ENCODE measurements at places on chromosomes 7 and 10.

GRCh38 chr7:145488816-145489215, 627.8 kb upstream of the CNTNAP2 start:
- DNase-seq = no peak

GRCh38 chr7:40527723-40528122, 392.9 kb downstream of the SUGCT start:
- no peak for DNase-seq

DNA sequence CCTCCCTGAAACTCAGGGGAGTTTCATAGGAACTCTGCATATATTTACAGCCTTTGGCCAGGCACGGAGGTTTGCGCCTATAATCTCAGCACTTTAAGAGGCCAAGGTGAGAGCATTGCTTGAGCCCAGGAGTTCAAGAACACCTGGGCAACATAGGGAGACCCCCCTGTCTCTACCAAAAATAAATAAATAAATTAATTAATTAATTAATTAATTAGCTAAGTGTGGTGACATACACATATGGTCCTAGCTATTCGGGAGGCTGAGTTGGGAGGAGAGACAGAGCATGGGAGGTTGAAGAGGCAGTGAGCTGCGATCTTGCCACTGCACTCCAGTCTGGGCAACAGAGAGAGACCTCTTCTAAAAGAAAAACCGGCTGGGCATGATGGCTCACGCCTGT, 9.4 kb upstream of the LEP start:
- DNase-seq = no peak

DNA sequence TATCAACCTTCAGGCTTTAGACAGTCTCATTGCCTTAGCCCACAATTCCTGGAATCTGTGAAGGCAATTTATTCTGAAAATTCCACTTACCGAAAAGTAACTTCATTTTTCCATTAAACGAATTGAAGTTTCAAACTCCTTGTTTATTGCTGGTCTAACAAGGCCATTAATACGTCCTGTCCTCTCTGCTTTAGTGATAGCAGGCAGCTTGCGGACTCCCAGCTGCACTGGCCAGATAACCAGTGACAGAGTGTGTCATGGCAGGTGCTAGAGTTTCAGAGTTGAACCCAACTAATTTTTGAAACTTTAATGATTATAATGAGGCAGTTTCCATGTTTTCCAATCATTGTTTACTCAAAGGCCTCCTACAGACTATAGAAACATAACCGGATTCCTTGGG, 31.1 kb downstream of the LOXL4 start:
- no peak for DNase-seq

GRCh38 chr10:51121861-51122260, 47.6 kb downstream of the PRKG1 start:
- no peak for DNase-seq

DNA sequence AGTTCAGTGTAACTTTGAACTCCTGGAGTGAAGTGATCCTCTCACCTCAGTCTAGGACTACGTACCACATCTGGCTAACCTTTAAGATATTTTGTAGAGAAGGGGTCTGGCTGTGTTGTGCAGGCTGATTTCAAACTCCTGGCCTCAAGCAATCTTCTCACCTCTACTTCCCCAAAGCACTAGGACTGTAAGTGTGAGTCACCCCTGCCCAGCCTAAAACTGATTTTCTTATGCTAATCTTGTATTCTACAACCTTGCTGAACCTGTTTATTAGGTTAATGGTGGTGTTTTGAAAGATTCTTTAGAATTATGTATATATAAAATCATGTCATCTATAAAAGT, 58.0 kb downstream of the LCOR start:
- no peak for DNase-seq

DNA sequence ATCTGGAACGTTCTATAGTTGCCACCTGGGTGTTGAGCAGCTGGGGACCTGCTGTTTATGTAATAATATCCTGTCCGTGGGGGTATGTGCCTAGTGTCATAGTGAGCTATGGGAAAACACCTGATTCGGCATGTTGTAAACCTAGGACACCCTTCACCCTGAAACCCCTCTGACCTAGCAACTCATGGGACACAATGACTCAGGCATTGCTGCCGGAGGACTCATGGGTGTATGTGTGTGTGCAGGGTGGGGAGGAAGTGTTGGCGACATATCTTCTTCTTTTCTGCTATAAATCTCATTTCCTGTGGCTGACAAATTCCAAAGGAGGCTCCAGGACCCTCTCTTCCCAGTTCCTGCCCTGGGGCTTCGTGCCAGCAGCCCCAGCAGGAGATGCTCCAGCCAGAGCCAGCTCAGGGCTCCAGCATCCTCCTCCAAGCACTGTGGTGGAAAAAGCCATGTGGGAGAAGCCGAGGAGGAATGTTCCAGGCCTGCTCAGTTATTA, 77.0 kb upstream of the PODXL start:
- DNase-seq = peak; percentile 9

DNA sequence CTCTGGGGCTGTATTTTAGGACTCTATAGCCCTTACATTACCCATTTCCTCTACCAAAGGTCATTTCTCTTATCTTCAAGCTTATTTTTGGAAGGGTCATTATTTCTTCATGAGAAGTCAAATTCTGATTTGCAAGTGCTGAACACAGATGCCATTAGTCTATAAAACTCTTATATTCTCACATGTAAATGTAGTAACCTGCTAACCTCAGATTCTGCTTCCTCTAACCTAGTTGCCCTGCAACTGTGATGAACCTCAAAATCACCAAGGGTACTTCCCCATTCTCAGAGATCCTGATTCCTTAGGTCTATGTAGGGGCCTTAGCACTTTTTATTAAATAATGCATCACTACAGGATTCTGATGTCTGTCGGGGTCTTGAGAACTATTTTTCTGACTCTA, 6.3 kb downstream of the FAS start:
- no peak for DNase-seq

DNA sequence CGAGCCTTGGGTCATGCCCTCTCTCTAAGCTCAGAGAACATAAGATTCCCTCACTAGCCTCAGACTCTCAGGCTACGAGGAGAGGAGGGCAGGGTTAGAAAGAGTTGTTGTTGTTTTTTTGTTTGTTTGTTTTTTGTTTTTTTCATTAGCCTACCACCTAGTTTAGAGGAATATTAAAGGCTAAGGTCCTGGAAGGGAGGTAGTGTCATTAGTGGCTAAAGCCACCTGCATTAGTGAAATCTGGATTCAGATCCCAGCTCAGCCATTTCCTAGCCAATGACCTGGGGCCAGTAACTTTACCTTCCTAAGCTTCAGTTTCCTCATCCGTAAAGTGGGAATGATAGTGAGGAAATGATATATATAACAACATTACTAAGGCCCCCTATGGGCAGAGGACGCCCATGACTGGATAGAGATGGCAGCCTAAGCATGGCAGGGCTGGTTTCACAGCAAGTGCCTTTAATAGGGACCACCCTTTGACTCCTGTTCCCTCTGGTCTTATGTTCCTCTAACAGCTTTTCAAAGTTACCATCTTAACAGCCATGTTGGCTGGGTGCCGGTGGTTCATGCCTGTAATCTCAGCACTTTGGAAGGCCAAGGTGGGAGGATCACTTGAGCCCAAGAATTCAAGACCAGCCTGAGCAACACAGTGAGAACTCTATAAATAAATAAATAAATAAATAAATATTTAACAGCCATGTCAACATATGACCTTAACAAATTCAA, 5.1 kb downstream of the DDIT4 start:
- no peak for DNase-seq

- DNase-seq = no peak
Measured at GRCh38 chr10:114323023-114323422, 81.3 kb downstream of the AFAP1L2 start.

- no peak for DNase-seq
Measured at GRCh38 chr7:28592861-28593260, 180.5 kb downstream of the CREB5 start.

DNA sequence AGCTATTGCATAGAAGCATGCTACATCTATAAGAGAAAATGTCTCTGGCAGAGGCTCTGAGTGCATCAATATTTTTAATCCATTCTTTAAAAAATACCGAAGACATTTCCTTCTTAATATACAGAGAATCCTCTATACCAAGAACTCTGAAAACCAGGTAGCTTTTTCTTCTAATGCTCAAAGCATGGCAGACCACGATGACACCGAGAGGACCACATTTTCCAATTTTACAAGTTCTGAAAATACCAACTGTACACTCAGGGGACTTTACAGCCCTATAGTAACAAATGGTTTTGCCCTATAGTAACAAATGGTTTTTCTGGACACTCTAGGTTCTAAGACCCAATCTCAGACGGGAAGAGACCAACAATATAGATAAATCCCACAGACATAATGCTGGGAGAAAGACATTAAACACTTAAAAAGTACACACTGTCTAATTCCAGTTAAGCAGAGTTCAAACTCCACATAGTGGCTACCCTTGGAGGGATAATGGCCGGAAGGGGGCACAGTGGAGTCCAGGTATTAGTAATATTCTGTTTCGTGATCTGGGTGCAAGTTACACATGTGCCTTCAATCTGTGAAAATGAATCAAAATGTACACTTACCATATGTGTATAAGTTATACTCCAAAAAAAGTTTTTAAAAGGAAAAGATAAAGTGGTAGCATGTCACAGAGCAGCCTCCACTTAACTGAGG, 26.2 kb downstream of the CCDC6 start:
- no peak for DNase-seq

- no peak for DNase-seq
Measured at GRCh38 chr10:71070741-71071140, 141.6 kb upstream of the UNC5B start.

DNA sequence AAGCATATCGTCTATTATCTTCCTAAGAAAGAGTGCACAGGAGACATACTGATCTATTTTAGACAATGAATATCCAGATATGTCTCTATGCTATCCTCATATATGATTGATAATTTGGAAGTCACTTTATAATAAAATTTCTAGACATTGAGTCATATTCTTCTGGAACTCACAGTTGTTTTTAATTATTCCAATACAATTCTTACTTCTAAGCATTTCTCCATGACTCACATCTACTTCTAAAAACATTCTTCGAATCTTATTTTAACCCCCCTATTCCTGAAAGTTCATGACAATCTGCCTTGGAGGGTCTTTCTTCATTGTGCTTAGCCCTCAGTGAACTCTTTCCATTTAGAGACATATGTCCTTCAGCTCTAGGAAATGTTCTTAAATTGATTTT, 368.1 kb downstream of the MDFIC start:
- no peak for DNase-seq

All from fibroblast of the conjunctiva (primary cell).